ENCODE measurements at places on chromosomes 4 and X. TPM values are rescaled to one million over a fixed set of nuclear protein-coding genes. Genes with fewer than 3 reads are reported as not detected.

DNA sequence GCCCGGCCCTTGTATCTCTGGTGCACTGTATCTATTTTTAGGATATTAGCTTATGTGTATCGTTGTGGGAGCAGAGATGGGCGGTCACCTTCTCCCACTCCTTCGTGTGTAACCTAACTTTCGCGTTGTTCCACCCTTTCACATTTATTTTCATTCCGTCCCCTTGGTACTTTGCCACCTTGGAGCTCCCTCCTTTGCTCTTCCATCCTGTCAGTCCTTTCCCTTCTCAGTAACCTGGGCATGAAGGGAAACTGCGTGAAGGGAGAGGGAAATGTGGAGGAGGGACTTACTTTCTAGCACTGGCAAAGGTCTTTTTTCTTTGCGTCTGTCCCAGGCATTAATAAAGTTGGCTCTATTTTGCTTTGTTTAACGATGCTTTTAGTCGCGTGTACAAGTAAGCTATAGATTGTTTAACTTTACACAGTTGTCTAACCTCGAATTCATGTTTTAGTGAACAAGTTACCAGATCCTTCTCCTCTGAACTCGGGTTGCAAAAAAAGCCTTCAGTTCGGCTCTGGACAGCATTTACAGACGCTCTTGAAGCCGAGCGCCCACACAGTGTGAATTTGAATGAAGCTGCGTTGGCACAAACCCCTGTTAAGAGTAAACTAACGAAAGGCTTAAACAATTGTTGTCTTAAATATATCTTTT, 3.9 kb downstream of the PCDH10 start:
- H3K4me1 ChIP-seq, result peaks cover 15% of the 10 kb centered on the region
- no peak for DNase-seq
- peaks cover 59% of the 10 kb centered on the region for H3K27me3 ChIP-seq
- H3K36me3 ChIP-seq, result peaks cover 3% of the 10 kb centered on the region
- no peak overlapping the region for H3K4me3 ChIP-seq
- no peak overlapping the region for H3K27ac ChIP-seq

DNA sequence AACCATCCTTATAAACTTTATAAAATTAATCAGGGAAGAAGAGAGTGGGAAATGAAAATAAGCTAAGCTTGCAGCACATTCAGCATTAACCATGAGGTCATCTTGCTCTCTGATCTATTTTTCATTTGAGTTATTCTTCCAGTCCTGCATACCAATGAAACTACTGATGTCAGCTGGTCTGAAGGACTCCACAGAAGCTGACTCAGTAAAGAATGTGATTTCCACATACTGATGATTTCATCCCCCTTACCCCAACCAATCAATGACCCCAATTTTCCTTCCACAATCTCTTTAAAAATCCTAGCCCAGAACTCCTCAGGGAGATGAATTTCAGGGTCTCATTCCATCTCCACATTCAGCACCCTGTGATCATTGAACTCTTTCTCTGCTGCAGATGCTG, 18.8 kb upstream of the DSPP start:
- no peaks in the 10 kb centered on the region for H3K36me3 ChIP-seq
- no peak for DNase-seq
- peaks cover 11% of the 10 kb centered on the region for H3K27me3 ChIP-seq
- H3K27ac ChIP-seq, result no peak overlapping the region
- H3K4me3 ChIP-seq, result no peak overlapping the region

GRCh38 chrX:47571215-47571614, 10.2 kb downstream of the ARAF start:
- DNase-seq, result no peak
- no peak overlapping the region for H3K4me3 ChIP-seq
- no peak overlapping the region for H3K27ac ChIP-seq

DNA sequence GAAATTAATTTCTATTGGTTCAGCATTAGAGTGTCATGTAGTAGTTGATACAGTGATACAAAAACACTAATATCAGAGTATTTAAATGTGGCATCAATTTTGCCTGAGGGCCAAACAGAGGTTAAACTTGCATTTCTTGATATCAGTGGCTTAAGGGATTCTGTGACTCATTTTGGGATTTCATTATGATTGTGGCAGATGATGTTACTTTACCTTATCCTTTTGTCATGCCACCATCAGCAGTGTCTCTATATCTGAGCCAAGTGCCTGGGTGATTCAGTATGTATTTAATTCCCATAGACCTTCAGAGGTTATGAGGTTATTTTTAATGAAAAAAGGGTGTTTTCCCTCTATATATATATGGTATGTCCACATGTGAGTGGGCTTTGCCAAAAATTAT, 582.9 kb downstream of the ADGRL3 start:
- H3K4me3 ChIP-seq, result no peak overlapping the region
- H3K36me3 ChIP-seq, result no peaks in the 10 kb centered on the region
- no peaks in the 10 kb centered on the region for H3K4me1 ChIP-seq
- no peak overlapping the region for H3K27ac ChIP-seq
- DNase-seq, result no peak
- H3K27me3 ChIP-seq, result no peaks in the 10 kb centered on the region

DNA sequence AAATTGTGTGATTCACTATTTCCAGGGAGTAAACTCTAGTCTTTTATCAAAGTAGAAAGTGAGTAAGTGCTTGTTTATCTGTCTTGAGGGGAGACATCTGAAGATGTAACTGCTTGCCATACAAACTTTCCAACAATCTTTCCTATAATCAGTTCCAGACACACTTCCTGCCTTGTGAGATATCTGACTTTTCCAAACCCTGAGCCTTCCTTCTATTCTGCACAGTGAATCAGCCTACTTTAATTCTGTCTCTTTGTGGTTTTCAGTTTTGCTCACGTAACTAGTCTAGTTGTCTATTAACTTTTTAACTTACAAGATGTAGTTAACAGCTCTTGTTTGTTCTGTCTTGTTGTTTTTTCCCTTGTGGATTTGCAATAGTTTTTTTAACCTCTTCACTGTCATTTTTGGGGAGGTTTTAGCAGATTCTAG, 947.8 kb downstream of the C4orf33 start:
- no peaks in the 10 kb centered on the region for H3K27me3 ChIP-seq
- no peak overlapping the region for H3K4me3 ChIP-seq
- no peak overlapping the region for H3K27ac ChIP-seq
- H3K4me1 ChIP-seq, result no peaks in the 10 kb centered on the region
- DNase-seq, result no peak

CAPN6 gene
- total RNA-seq, result not detected

EPHA5 gene
- not detected for total RNA-seq

GRCh38 chrX:14491689-14492088, 37.6 kb upstream of the GLRA2 start:
- no peak overlapping the region for H3K4me3 ChIP-seq
- H3K27ac ChIP-seq, result no peak overlapping the region
- H3K4me1 ChIP-seq, result peaks cover 2% of the 10 kb centered on the region
- DNase-seq, result no peak

DNA sequence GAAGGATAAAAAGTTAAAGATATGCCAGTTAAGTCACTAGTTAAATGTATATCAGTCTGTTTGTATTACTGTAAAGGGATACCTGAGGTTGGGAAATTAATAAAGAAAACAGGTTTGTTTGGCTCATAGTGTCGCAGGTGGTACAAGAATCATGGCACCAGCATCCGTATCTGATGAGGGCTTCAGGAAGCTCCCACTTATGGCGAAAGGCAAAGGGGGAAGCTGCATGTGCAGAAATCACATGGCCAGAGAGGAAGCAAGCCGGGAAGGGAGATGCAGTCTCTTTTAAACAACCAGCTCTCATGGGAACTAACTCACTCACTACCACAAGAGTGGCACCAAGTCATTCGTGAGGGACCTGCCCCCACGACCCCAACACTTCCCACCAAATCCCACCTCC, 91.9 kb upstream of the SH3RF1 start:
- no peak overlapping the region for H3K4me3 ChIP-seq
- H3K4me1 ChIP-seq, result no peaks in the 10 kb centered on the region
- H3K27ac ChIP-seq, result no peak overlapping the region
- no peaks in the 10 kb centered on the region for H3K36me3 ChIP-seq

ZCCHC12 gene
- 0.14 TPM for total RNA-seq

LRAT gene
- not detected for total RNA-seq

- DNase-seq, result no peak
- no peak overlapping the region for H3K4me3 ChIP-seq
- H3K36me3 ChIP-seq, result no peaks in the 10 kb centered on the region
Measured at GRCh38 chrX:41600291-41600690, 88.5 kb upstream of the GPR34 start.

GRCh38 chr4:82508806-82509428, 52.9 kb downstream of the TMEM150C start:
- H3K4me3 ChIP-seq, result no peak overlapping the region
- peaks cover 12% of the 10 kb centered on the region for H3K27me3 ChIP-seq
- DNase-seq, result no peak
- no peaks in the 10 kb centered on the region for H3K4me1 ChIP-seq

DNA sequence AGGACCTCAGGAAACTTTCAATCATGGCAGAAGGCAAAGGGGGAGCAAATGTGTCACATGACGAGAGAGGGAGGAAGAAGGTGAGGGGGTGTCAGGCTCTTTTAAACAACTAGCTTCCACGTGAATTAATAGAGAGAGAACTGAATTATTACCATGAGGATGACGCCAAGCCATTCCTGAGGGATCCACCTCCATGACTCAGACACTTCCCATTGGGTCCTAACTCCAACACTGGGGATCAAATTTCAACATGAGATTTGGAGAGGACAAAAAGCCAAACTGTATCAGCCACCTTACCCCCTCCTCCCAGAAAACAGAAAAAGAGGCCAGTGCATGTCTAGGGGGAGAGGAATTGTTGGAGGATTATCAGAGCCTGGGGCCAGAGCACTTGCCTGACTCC, 40.4 kb upstream of the LAS1L start:
- no peaks in the 10 kb centered on the region for H3K4me1 ChIP-seq
- H3K27ac ChIP-seq, result no peak overlapping the region
- no peaks in the 10 kb centered on the region for H3K36me3 ChIP-seq

GRCh38 chrX:130772105-130772775, 130.8 kb downstream of the ENOX2 start:
- H3K27ac ChIP-seq, result no peak overlapping the region
- no peak for DNase-seq
- no peaks in the 10 kb centered on the region for H3K27me3 ChIP-seq
- no peak overlapping the region for H3K4me3 ChIP-seq
- H3K36me3 ChIP-seq, result peaks cover 8% of the 10 kb centered on the region

PNMA6F gene
- not detected for total RNA-seq

FANCB gene
- 17.9 TPM for total RNA-seq

- no peak overlapping the region for H3K27ac ChIP-seq
- no peak for DNase-seq
- H3K4me3 ChIP-seq, result peak overlapping the region; percentile 84
- H3K4me1 ChIP-seq, result peaks cover 7% of the 10 kb centered on the region
Measured at GRCh38 chrX:70434914-70435586, 9.6 kb upstream of the DLG3 start.

GRCh38 chrX:132219343-132219768, at the start of gene RAP2C:
Gene RAP2C, minus strand, starts transcription at chrX:132219447. Its CDS starts 2,179 bp downstream, at chrX:132217268.
- no peaks in the 10 kb centered on the region for H3K27me3 ChIP-seq
- peak within 1 kb of the TSS; percentile 85 for H3K27ac ChIP-seq
- peaks cover 15% of the 10 kb centered on the region for H3K4me1 ChIP-seq
- H3K36me3 ChIP-seq, result peaks cover under 1% of the 10 kb centered on the region
- peak within 1 kb of the TSS; percentile 74 for H3K4me3 ChIP-seq

- no peak overlapping the region for H3K4me3 ChIP-seq
- H3K36me3 ChIP-seq, result no peaks in the 10 kb centered on the region
- H3K27me3 ChIP-seq, result peaks cover 31% of the 10 kb centered on the region
- no peak overlapping the region for H3K27ac ChIP-seq
- no peak for DNase-seq
Measured at GRCh38 chr4:7524064-7524682, 89.4 kb upstream of the PSAPL1 start.
